ENCODE measurements at places on chromosomes 11 and 22.
A peak's percentile ranks its signal among the peaks of the same experiment; 100 is the strongest.

GRCh38 chr11:108780119-108780518, 115.2 kb downstream of the DDX10 start:
- no peak overlapping the region for H3K4me3 ChIP-seq
- DNase-seq: no peak
- no peaks in the 10 kb centered on the region for H3K27me3 ChIP-seq
- peaks cover 10% of the 10 kb centered on the region for H3K4me1 ChIP-seq
- peaks cover 13% of the 10 kb centered on the region for H3K36me3 ChIP-seq
- H3K27ac ChIP-seq: no peak overlapping the region

- H3K27me3 ChIP-seq: no peaks in the 10 kb centered on the region
- no peak overlapping the region for H3K4me3 ChIP-seq
- H3K36me3 ChIP-seq: peaks cover 7% of the 10 kb centered on the region
- no peaks in the 10 kb centered on the region for H3K4me1 ChIP-seq
- no peak overlapping the region for H3K27ac ChIP-seq
Observed at GRCh38 chr11:7640816-7641215, 32.5 kb downstream of the CYB5R2 start.

GRCh38 chr22:21865041-21865440, 2.4 kb downstream of the MAPK1 start:
- H3K4me1 ChIP-seq: peaks cover 63% of the 10 kb centered on the region
- H3K27me3 ChIP-seq: no peaks in the 10 kb centered on the region
- H3K27ac ChIP-seq: no peak overlapping the region
- DNase-seq: no peak
- peak overlapping the region; percentile 13 for H3K4me3 ChIP-seq

GRCh38 chr11:96134602-96135001, 208.4 kb downstream of the MAML2 start:
- H3K36me3 ChIP-seq: peaks cover 32% of the 10 kb centered on the region
- H3K4me1 ChIP-seq: peaks cover 32% of the 10 kb centered on the region
- H3K27ac ChIP-seq: no peak overlapping the region
- H3K27me3 ChIP-seq: no peaks in the 10 kb centered on the region
- DNase-seq: no peak

DNA sequence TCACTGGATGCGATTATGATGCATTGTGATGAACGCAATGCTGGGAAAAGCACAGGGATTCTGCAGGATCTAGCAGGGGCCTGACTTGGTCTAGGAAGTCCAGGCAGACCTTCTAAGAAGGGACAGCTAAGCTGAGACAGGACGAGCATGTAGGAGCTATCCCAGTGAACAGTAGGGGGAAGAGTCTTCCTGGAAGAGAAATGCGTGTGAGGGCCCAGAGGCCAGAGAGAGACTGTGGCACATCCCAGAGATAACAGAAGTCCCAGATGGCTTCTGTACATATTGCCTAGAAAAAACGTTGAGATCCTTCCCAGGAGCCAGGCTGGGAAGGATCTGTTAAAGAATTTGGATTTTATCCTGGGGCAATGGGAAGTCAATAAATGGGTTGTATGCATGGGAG, 24.6 kb downstream of the RCN1 start:
- H3K36me3 ChIP-seq: no peaks in the 10 kb centered on the region
- no peak for DNase-seq
- H3K27me3 ChIP-seq: peaks cover 34% of the 10 kb centered on the region
- H3K27ac ChIP-seq: no peak overlapping the region
- H3K4me3 ChIP-seq: no peak overlapping the region

- no peaks in the 10 kb centered on the region for H3K27me3 ChIP-seq
- no peak overlapping the region for H3K27ac ChIP-seq
- H3K4me1 ChIP-seq: no peaks in the 10 kb centered on the region
- no peaks in the 10 kb centered on the region for H3K36me3 ChIP-seq
Observed at GRCh38 chr22:49628391-49629260, 199.0 kb downstream of the BRD1 start.

- no peaks in the 10 kb centered on the region for H3K27me3 ChIP-seq
- no peak overlapping the region for H3K4me3 ChIP-seq
- no peak for DNase-seq
- peaks cover 45% of the 10 kb centered on the region for H3K36me3 ChIP-seq
- peaks cover 10% of the 10 kb centered on the region for H3K4me1 ChIP-seq
- H3K27ac ChIP-seq: no peak overlapping the region
Observed at GRCh38 chr22:40552070-40552469, 84.4 kb downstream of the MRTFA start.

DNA sequence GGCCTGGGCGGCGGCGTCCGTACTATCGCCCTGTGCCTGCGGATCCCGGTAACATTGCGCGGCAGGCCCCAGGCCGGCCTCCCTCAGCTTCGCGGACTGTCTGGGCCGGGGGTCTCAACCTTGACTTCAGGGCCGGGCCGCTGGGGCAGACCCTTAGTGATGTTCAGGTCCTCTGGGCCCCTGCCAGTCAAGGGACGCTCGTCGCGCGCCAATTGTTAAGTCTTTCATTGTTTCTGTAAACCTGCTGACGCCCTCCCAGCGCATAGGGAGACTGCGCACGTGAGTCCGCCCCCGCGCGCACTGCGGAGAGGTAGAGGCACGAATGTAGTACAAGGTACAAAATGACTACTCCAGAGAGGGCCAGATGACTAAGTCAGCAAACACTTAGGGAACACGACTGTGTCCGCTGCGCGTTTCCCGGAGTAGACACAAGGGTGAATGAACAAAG, 451 bp upstream of the HDHD5 start:
- peak; percentile 58 for DNase-seq
- H3K4me3 ChIP-seq: peak overlapping the region; percentile 77
- peaks cover 11% of the 10 kb centered on the region for H3K36me3 ChIP-seq
- H3K4me1 ChIP-seq: peaks cover 38% of the 10 kb centered on the region
- H3K27me3 ChIP-seq: peaks cover under 1% of the 10 kb centered on the region

GRCh38 chr22:16801571-16801970, 23.6 kb downstream of the XKR3 start:
- no peak overlapping the region for H3K4me3 ChIP-seq
- H3K36me3 ChIP-seq: no peaks in the 10 kb centered on the region
- H3K27ac ChIP-seq: no peak overlapping the region
- H3K4me1 ChIP-seq: no peaks in the 10 kb centered on the region

- DNase-seq: no peak
- H3K27me3 ChIP-seq: peaks cover 5% of the 10 kb centered on the region
- peaks cover 8% of the 10 kb centered on the region for H3K4me1 ChIP-seq
- H3K36me3 ChIP-seq: no peaks in the 10 kb centered on the region
- no peak overlapping the region for H3K4me3 ChIP-seq
Observed at GRCh38 chr11:95247127-95247684, 16.2 kb upstream of the SESN3 start.

GRCh38 chr11:21514316-21514715, 678.6 kb upstream of the ANO5 start:
- no peaks in the 10 kb centered on the region for H3K36me3 ChIP-seq
- no peak overlapping the region for H3K4me3 ChIP-seq
- H3K4me1 ChIP-seq: no peaks in the 10 kb centered on the region
- H3K27me3 ChIP-seq: no peaks in the 10 kb centered on the region
- H3K27ac ChIP-seq: no peak overlapping the region

DNA sequence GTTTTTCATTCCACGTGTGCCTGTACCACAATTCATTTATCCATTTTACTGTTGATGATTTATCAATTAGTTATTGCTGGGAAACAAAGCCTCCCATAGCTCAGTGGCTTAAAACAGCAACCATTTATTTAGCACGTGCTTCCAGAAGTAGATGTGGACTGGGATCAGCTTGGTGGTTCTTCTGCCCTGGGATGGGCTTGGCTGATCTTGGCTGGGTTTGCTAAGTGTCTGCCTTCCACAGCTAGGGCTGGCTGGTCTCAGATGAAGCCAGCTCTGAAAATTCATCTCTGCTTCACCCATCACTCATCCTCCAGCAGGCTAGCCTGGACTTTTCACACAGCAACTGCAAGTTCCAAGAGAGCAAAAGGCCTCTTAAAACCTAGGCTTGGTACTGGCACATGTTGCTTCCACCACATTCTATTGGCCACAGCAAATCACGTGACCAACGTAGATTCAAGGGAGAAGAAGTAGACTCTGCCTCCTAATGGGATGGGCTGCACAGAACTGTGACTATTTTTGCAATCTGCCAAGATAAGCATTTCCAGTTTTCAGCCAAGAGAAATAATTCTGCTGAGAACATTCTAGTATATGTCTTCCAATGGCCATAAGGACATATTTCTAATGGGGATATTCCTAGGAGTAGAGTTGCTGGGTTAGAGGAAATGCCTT, 124.9 kb downstream of the MN1 start:
- no peaks in the 10 kb centered on the region for H3K36me3 ChIP-seq
- no peak overlapping the region for H3K4me3 ChIP-seq
- DNase-seq: no peak
- H3K27me3 ChIP-seq: no peaks in the 10 kb centered on the region
- no peaks in the 10 kb centered on the region for H3K4me1 ChIP-seq

DNA sequence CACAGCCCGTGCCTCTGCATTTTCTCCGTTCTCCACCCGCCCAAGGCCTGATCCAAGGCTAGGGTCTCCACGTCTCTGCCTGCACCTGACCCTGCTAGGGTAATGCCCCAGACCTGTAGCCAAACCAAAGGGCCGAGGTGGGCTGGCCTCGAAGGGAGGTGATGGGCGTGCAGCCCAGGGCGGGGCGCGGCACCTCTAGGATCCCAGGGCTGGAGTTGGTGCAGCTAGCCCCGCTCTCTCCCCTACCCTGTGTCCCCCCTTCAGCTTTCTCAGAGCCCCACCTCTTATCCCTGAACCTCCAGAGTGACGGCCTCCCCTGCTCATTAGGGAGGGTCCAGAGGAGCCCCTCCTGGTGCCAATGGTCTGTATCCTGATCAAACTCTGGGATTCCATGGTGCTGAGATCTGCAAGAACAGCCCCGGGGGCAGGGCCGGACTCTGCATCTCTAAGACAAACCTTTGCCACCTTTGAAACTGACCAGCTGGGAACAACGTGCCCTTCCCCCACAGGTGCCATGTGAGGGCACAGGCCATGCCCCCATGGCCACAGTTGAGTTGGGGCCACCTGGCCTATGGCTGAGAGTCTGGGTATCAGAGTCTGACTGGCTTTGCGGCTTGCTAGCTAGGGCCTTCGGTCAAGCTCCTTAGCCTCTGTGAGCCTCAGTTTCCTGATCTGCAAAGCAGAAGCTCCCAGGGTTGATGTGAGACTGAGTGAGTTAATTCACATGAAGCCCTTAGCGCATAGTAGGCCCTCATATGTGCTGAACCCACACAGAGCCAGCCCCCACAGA, 23.1 kb upstream of the CBX7 start:
- H3K36me3 ChIP-seq: no peaks in the 10 kb centered on the region
- no peak for DNase-seq
- H3K27me3 ChIP-seq: peaks cover 7% of the 10 kb centered on the region

DNA sequence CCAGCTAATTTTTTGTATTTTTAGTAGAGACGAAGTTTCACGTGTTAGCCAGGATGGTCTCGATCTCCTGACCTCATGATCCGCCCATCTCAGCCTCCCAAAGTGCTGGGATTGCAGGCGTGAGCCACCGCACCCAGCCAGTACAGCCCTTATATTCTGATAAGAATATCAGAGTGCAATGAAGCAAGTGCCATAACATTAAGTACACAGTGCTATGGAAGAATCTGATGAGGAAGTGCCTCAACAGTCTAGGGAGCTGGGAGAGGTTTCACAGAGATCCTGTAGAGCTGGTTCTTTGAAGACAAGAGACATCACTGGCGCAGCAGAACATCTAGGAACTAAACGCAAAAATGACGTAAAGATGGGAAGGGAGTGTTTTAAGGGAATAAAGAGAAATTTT, 2.1 kb downstream of the RTCB start:
- DNase-seq: no peak
- peaks cover 42% of the 10 kb centered on the region for H3K36me3 ChIP-seq
- peaks cover 8% of the 10 kb centered on the region for H3K27me3 ChIP-seq
- no peak overlapping the region for H3K27ac ChIP-seq
- H3K4me1 ChIP-seq: peaks cover 55% of the 10 kb centered on the region

- no peak for DNase-seq
- H3K4me1 ChIP-seq: peaks cover 6% of the 10 kb centered on the region
- no peak overlapping the region for H3K27ac ChIP-seq
- H3K27me3 ChIP-seq: peaks cover 22% of the 10 kb centered on the region
Observed at GRCh38 chr22:37442537-37442936, 15.3 kb upstream of the ELFN2 start.

- no peaks in the 10 kb centered on the region for H3K4me1 ChIP-seq
- H3K27me3 ChIP-seq: peaks cover 16% of the 10 kb centered on the region
- H3K4me3 ChIP-seq: no peak overlapping the region
- no peak for DNase-seq
- H3K27ac ChIP-seq: no peak overlapping the region
Observed at GRCh38 chr11:133843454-133843987, 1.8 kb downstream of the SPATA19 start.

DNA sequence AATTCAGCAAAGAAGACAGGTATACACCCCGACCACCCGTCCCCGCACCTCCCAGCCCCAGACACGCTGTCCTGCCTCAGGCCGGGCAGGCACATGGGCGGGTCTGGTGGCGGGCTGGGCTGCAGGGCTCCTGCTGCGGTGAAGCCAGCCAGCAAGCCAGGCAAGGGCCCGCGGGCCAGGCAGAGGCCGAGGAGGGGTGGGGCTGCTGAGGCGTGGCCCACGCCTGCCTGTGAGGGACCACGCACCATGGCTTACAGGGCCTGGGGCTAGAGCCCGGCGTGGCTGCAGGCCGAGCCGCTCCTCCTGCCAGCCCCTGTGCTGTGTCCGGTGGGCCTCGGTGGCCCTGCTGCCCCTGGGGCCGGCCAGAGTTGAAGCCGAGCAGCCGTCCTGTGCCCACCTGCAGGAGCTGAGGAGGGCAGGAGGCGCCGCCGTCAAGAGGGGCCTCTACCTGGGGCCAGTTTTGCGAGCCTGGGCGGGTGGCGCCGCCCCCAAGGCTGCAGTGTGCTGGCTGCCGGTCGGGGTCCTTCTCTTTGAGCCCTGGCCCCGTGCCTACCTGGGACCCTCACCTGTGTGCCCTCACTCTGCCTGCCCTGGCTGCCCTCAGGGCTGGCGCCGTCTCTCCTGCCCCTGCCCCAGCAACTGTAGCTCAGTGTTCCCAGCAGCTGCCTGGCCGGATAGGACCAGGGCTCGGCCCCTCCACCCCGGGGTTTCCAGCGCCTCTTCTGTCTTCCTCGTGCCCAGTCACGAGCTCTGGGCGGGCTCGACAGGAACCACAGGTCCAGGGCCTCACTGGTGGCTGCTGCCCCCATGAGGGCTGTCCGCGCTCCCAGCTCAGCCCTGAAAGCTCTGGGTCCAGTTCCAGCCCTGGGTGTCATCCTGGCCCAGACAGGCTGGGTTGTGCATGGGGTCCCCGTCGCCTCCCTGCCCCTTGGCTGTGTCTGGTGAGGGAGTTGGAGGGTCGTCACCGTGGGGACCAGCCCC, 38.4 kb downstream of the MOB2 start:
- H3K36me3 ChIP-seq: no peaks in the 10 kb centered on the region
- H3K4me3 ChIP-seq: no peak overlapping the region
- no peak for DNase-seq

GRCh38 chr22:40583053-40583741, 53.3 kb downstream of the MRTFA start:
- no peak overlapping the region for H3K4me3 ChIP-seq
- no peaks in the 10 kb centered on the region for H3K27me3 ChIP-seq
- peaks cover 19% of the 10 kb centered on the region for H3K36me3 ChIP-seq
- no peak overlapping the region for H3K27ac ChIP-seq
- no peak for DNase-seq

- no peak overlapping the region for H3K27ac ChIP-seq
- peaks cover 49% of the 10 kb centered on the region for H3K36me3 ChIP-seq
- peaks cover 6% of the 10 kb centered on the region for H3K4me1 ChIP-seq
- no peaks in the 10 kb centered on the region for H3K27me3 ChIP-seq
- peak; percentile 40 for DNase-seq
- H3K4me3 ChIP-seq: no peak overlapping the region
Observed at GRCh38 chr22:45846952-45847351, 130.0 kb downstream of the WNT7B start.

Data from activated naive CD4-positive, alpha-beta T cell treated with anti-CD3 and anti-CD28 coated beads, Interleukin-2, amount 10 ng/mL, durations not matched to agents 7 days and 5 days (primary cell).